A172 (cell line): ENCODE measurements at places on chromosomes 3 and 15. TPM values are rescaled to one million over a fixed set of nuclear protein-coding genes. Genes with fewer than 3 reads are reported as not detected.

DNA sequence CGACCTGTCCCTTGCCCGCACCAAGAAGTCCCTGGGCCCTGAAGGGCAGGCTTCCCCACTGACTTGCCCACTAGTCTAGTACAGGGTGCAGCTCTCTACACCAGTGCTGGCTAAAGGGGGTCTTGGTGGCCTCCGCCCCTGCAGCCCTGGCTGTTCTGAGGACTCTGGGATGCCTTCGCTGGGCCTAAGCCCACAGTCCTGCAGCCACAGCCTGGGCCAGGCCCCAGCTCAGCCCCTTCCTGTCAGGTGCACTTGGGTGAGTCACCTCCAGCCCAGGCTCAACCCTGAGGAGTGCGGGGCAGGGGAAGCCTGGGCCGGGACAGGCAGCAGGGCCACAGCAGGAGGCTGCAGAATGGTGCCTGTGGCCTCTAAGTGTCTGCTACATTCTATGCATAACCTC is 971 bp downstream of the C3orf22 start:
- no peak for DNase-seq

DNA sequence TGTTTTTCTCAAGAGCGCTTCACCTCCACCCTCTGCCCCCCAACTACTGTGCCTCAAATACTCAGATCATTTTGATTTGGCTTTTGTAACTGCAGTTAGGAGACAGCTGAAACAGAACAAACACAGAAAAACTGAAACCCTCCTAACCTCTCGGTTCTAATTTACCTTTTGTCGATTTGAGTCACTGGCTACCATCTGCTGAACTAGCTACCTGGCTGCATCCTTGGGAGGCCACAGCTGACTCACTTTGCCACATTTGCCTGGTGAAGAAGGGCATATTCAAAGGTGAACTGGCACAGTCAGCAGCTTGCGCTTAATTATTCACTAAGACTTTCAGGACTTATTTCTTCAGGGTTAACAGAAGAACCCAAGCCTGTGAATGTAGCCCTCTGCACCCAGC is 117.7 kb downstream of the FOXB1 start:
- DNase-seq = no peak

Gene NEIL1
- total RNA-seq = 0.12 and 0.48 TPM in 2 replicates

- DNase-seq = no peak
Observed at GRCh38 chr3:64271631-64272030, 46.4 kb upstream of the PRICKLE2 start.

DNA sequence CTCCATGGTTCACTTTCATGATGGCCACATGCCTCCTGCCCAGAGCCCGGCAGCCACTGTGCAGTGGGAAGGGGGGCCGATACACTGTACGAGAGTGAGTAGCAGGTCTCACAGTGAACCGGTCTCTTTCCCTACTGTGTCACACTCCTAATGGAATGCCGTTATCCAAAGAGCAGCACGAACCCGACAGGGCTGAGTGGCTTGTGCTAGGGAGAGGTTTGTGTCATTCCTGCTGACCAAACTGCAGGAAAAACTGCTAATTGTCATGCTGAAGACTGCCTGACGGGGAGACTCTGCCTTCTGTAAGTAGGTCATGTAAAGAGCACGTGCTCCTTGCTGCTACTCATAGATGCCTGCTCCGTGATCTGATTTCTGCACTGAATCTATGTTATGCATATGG is 105.1 kb downstream of the ARPP21 start:
- DNase-seq = no peak

Gene MME
- 77.8 and 134 TPM in 2 replicates for total RNA-seq

GRCh38 chr3:52769786-52770455 is 819 bp downstream of the NEK4 start:
- DNase-seq = no peak

DNA sequence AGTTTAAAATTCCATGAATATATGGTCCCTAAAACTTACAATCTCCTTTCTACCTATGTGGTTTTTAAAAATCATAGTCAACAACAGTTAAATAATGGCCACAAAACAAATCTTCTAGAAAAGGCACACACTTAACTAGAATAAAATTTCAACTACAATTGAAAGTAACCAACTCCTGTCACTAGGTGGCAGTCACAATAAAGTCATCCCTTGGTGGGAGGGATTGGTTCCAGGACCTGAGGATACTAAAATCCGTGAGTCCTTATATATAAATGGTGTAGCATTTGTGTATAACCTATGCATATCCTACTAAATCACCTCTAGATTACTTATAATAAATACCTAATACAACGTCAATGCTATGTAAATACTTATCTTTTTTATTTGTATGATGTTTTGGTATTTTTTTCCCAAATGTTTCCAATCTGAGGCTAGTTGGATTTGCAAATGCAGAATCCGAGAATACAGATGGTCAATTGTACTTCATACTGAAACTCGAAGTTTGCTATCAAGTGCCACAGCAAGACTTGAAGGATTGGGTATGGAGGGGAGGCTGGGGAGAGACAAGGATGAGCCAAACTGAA is 172.6 kb downstream of the FMN1 start:
- DNase-seq = peak; percentile 53

Gene SHISA5
- 143 and 147 TPM in 2 replicates for total RNA-seq

- peak; percentile 29 for DNase-seq
Observed at GRCh38 chr3:60609446-60609845, 641.8 kb downstream of the FHIT start.

- DNase-seq = peak; percentile 99
Observed at GRCh38 chr3:112097378-112097777, 11.2 kb downstream of the C3orf52 start.

DNA sequence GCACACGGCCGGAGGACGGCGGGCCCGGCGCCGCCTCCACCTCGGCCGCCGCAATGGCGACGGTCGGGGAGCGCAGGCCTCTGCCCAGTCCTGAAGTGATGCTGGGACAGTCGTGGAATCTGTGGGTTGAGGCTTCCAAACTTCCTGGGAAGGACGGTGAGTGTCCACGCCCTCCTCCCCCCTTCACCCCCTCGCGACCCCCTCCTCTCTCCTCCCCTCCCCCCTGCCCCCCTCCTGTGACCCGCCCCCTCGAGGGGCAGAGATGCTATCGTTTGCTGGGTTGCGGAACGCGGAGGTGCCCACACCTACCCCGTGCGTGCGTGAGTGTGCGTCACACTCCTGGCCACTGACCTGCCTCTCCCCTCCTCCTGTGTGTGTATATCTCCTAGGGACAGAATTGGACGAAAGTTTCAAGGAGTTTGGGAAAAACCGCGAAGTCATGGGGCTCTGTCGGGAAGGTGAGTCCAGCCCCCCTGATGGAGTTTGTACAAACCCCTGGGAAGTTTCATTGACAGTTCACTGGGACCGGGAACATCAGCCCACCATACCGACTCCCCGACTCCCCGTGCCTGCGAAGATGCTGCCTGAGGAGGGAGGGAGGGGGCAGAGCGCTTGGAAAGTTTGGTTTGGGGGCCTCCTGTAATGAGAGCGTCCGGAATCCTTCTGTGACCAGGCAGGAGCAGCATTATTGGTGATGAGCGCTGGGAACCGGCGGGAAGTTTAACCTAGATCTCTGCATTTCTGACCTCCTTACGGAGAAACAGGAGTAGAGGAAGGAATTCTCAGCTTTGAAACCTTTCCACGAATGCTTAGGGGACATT is 795 bp upstream of the SCAANT1 start:
- DNase-seq = peak; percentile 18

Gene ZNF385D
- not detected in 2 replicates for total RNA-seq
